ENCODE measurements at places on chromosomes 4 and X.

DNA sequence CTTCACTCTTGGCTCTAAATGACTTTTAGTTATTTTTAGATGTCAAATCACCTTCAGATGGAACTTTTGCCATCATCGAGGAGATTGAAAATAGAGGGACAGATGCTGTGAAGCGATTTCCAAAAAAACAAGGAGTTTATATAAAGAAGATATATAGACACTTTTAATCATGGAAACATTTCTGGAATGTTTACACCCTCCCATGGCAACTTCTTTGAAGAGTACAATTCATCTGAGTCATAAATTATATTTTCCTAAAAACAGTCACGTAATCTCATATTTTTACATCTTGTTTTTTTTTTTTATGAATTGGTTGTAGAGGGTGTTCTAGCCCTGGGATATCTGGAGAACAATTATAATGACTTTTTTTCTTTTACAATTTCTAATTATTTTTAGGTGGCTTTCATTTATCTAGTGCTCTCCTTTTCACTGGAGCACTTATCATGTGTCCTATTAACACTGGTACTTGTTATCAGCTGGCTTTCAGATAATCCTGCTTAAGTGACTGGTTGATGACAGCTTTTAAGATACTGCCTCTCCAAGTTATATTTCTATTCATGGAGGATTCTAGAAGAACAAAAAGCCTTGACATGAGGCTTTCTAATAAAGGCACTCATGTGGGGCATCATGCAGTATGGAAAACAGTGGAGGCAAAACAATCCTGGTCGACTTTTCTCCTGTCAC, 24.9 kb downstream of the PCDH7 start:
- DNase-seq: no peak

GRCh38 chrX:133970076-133970475, 15.3 kb downstream of the GPC3 start:
- no peak for DNase-seq

- no peak for DNase-seq
Measured at GRCh38 chr4:75549019-75549418, 6.8 kb upstream of the ODAPH start.

DNA sequence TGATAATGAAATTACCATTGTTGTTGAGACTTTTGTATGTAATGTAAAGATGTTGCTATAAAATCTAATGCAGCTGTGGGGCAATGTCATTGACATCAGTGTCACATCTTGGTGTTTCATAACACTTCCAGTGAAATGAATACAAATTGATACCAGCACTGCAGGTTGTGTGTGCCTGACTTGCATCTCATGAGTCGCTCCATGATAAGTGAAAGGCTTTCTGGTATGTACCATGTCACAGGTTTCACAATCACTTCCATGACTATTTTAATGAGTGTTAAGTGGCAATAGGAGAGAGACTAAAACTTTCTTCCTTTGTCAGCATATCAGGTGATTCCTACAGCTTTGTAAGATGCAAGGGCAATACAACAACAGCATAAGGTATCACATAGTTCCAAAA, 94.4 kb downstream of the ABCB7 start:
- no peak for DNase-seq

- no peak for DNase-seq
Measured at GRCh38 chr4:165006456-165006855, 25.3 kb upstream of the TRIM60 start.

DNA sequence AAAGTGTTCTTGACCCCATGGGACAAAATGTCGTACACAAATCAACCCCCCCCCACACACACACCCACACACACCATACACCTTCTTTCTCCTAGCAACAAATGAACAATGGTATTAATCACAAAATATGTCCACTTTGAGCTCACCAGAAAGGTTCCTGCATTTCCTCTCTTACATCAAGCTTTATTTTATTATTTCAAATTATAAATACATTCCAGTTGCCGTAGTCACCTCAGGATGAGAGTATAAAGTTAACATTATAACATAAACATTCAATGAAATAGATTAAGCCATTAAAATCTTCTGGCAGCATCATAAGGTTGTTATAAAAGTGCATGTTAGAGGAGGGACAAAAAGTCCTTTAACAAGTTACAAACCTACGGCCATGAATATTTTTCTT, 7.3 kb downstream of the XK start:
- DNase-seq: no peak

DNA sequence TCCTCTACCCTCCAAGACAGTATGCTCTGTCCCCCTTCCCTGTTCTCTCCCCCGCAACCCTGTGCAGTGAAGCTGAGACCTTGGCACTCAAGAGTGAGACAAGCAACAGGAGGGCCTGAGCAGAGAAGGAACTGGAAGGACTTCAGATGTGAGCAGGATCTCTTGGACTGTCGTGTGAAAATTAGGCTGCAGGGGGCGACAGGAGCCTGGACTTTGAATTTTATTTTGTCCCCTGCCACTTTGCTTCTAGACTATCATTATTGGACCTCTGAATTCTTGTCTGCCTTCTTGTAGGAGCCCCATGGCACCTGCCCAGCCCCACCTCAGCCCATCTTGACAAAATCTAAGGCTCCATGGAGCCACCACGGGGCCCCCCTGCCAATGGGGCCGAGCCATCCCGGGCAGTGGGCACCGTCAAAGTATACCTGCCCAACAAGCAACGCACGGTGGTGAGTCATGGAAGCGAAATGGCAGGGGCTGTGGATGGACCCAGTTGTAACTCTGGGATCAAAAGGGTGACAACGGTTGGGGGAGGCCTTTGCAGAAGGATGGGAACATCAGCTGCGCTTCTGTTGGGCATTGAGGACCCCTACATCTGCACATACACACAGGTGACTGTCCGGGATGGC, 1.7 kb downstream of the ARAF start:
- no peak for DNase-seq

DNA sequence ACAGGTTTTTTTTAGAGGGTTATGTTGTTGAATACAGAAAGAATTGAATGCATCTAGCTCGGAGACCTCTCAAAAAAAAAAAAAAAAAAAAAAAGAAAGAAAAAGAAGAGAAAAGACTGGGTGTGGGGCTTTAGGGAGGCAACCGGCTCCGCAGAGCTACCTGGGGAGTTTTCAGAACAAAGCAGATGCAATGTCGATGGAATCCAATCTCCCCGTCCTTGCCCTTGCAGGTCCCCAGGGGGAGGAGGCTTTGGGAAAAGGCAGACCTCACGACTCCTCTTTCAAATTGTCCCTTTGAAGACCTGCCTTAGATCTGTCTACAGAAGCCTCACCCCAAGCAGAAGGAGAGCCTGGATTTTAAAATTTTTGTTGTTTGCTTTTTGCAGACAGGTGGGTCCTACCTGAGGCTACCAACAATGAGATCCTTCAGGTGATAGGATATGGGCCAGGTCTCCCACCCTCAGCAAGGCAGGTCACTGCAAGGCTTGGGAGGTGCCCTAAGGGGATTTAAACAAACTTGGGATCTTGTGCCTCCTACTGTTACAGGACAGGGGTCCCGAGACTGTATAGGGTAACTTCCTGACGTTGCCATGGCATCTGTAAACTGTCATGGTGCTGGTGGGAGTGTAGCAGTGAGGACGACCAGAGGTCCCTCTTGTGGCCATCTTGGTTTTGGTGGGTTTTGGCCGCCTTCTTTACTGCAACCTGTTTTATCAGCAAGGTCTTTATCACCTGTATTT, 75.2 kb upstream of the PRKX start:
- DNase-seq: no peak

DNA sequence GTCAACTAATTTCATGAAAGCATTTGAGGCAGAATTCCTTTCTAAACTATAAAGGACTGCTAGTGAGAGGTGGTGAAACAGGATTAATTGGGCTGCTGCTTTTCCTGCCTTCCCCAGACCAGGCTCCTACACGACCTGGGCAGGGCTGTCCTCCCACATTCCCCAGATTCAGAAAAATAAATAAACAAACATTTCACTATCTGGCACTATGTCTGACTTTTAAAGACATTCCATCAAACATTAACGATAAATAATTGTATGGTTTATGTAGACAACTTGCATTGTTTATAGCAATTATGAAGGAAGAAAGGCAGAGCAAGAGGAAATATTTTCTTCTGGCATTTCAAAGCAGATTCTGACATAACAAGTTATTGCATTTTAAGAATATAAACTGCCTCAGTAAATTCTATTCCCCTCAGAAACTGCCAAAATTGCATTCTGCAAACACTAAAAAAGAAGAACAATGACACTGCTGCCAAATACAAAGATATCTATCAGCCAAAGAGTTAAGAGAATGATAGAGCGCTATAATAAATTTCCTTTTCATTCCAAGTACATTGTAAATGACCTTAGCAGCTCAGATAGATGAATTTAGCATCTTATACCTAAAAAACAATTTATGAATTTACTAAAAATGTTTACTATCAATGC, 214.7 kb upstream of the INTU start:
- no peak for DNase-seq

GRCh38 chr4:155950461-155950860, 3.2 kb downstream of the CTSO start:
- DNase-seq: no peak

- no peak for DNase-seq
Measured at GRCh38 chrX:9189286-9189685, 155.4 kb upstream of the FAM9B start.

GRCh38 chr4:168509786-168510185, 12.9 kb downstream of the PALLD start:
- peak; percentile 20 for DNase-seq

DNA sequence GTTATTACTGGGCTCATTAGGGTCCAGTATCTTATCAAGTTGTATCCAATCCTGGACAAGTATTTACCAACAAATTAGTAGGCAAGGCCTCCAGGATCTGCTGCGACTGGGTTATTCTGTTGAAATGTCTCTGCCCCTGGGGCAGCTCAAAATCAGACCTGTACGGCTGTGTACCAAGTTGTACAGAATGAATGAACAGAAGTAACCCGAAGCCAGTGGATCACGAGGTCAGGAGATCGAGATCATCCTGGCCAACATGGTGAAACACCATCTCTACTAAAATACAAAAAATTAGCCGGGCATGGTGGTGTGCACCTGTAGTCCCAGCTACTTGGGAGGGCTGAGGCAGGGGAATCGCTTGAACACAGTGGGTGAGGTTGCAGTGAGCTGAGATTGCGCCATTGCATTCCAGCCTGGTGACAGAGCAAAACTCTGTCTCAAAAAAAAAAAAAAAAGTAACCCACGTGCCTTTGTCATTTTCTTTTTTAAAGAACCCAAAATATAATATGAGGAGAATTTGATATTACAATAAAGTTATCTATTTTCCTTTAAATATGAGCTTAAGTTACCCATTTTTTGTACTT, 127.3 kb downstream of the CBR4 start:
- DNase-seq: no peak

DNA sequence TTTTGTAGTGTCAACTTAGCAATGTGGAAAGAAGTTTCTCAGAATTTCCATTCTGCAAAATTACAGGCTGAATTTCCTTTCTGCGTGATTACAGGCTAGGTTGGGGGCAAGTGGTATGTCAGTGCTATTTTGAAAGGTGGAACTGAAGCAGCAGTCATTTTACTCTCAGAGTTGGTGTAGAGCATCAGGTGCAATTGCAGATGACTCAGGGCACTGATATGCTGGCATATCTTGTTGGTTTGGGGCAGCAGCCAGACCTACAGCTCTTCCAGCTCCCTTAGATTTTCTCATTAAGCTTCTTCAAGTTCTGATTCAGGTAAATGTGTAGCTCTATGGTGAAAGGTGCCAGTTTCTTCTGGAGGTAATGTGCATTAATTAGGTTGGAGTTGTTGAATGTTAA, 930.7 kb upstream of the PCDH10 start:
- DNase-seq: no peak

DNA sequence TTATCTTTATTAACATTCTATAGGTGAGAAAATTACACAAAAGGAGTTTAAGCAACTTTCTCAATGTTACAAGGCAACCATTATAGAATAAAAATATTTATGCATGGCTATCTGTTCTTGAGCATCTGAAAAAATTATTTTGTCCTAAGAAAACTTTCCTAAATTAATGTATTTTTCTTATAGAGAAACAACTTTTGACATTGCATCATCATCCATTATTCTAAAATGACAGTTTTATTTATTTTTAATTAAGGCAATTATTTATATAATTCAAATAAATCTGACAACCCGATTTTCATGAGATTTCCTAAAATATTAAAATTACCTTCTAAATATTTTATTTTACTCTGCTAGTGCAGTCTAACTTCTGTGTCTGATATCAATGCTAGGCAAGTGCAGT, 4.8 kb downstream of the BTC start:
- no peak for DNase-seq

DNA sequence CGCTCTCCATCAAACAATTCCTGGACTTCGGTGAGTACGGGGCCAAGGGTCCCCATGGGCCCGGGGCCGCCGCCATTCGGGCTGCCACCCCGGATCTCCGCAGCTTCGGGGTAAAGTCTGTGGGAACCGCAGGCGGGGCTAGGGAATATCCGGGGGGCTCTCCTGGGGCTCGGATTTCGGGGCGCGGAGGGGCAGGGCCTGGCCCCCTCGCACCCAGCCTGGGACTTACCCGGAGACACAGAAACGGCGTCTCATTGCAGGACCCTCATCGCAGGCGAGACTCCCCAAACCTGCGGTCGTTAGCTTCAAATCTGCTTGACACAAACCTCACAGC, 413 bp downstream of the PDK3 start:
- DNase-seq: no peak

DNA sequence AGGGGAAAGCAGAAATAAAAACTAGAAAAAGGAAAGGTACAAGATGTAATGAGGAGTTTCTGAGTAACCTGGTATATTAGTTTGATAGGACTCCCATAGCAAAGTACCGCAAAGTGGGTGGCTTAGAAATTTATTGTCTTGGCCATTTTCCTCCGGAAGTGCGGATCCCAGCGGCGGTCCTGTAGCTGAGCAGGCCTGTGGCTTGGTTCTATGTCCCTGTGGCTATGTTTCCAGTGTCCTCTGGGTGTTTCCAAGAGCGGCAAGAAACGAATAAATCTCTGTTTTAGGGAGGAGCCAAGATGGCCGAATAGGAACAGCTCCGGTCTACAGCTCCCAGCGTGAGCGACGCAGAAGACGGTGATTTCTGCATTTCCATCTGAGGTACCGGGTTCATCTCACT, 44.0 kb upstream of the LDB2 start:
- no peak for DNase-seq

GRCh38 chrX:118189628-118190027, 73.0 kb upstream of the KLHL13 start:
- DNase-seq: no peak

DNA sequence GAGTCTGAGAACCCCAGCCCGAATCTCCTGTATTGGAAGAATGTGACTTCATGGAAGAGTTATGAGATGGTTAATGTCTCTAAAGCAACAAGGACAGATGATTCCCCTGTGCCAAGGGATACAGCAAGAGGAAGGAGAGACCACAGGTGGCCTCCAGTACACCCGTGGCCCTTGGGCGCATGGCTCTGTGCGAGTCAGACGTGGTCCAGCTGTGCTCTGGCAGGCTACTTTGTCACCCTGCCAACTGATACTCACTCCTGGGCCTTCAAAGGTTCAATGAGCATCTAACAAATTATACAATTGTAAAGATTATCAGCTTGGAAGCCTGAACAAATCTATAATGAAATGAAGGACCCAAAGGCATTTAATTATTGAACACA, 71.7 kb downstream of the NYX start:
- no peak for DNase-seq

DNA sequence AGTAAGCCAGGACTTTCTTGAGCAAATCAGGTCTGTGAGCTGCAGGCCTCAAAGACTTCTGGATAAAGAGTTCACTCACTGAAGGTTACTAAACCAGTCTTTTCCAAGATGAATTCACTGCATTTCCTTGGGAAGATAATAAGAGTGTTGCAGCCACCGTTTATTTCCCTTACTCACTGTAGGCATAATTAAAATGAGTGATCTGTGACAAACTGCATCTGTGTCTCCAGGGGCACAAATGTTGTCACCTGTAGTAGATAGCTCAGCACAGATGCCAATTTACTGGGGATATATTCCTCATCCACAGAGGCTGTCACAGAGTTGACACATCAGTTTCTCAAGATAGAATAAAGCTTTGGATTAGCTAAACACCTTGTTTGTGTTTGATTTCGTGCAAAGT, 580.2 kb downstream of the SPRY1 start:
- DNase-seq: no peak
